ENCODE measurements at places on chromosomes 11 and 22. TPM values are rescaled to one million over a fixed set of nuclear protein-coding genes. Genes with fewer than 3 reads are reported as not detected.

DNA sequence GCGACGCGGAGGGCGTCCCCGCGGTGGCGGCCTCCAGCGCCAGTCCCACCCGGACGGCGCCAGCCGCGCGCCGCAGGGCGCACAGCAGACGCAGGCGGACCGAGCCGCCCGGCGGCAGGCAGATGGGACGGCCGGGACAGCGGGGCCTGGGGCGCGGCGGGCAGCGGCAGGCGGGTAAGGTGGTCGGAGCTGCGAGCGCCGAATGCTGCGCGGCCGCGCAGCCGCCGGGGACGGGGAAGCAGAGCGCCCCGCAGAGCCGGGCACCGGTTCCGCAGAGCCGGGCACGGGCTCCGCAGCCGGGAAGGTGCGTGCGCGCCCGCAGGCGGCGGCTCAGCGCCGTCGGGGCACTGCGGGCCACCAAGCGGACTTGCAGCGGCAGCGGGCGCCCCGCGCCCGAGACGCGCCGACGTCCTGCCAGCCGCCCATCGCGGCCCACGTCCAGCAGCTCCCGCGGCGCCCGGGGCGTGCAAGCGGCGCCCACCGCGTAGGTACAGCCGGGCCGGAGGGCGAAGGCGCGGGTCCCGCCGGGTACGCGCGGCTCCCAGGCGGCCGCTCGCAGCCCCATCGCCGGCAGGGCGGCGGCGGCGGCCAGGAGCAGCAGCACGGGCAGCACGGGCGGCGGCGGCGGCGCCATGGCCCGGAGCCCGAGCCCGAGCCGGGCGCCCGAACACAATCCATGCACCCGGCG is 739 bp downstream of the CELSR1 start:
- H3K36me3 ChIP-seq: no peaks in the 10 kb centered on the region
- DNase-seq: no peak
- H3K27ac ChIP-seq: no peak overlapping the region
- H3K4me3 ChIP-seq: no peak overlapping the region
- H3K4me1 ChIP-seq: peaks cover 18% of the 10 kb centered on the region
- H3K27me3 ChIP-seq: peaks cover 11% of the 10 kb centered on the region

- no peak overlapping the region for H3K4me3 ChIP-seq
- DNase-seq: peak; percentile 35
- no peaks in the 10 kb centered on the region for H3K4me1 ChIP-seq
- no peaks in the 10 kb centered on the region for H3K27me3 ChIP-seq
These were observed 6.9 kb downstream of the SHISAL1 start for GRCh38 chr22:44305888-44306287.

GRCh38 chr11:60064111-60064510 is 7.6 kb downstream of the MS4A3 start:
- no peaks in the 10 kb centered on the region for H3K27me3 ChIP-seq
- no peak for DNase-seq
- no peak overlapping the region for H3K27ac ChIP-seq
- H3K4me1 ChIP-seq: no peaks in the 10 kb centered on the region

DNA sequence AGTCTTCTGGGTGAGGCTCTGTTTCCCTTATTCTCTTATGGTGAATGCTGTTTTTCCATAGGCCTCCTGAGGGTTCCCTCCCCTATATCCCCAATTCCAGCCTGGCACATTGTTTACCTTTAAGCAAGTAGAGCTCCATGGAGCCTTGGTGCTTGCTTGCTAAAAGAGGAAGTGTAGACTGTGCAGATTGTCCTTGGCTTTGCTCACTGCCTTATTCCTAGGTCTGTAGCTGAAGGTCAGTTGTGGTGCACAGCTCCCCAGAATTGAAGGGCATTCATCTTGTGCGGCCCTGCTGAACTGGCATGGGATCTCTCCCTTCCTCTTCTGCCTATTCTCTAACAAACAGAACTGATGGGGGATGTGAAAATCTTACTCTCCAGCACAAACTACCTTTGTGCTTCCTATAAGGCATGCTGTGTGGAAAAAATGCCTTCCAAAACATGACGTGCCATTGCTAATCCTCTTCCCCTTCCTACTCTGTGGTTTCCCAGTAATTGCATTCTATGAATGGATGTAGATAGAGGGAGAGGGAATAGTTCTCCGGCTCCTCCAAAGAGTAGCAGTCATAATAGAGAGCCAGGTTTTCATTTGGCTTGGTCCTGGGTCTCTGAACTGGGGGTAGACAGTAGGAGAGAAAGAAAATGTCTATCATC is 34.2 kb upstream of the PLET1 start:
- H3K27me3 ChIP-seq: no peaks in the 10 kb centered on the region
- no peak for DNase-seq
- peaks cover 19% of the 10 kb centered on the region for H3K4me1 ChIP-seq

TXNRD2 gene
- total RNA-seq: 22.1 TPM

NXPE1 gene
- not detected for total RNA-seq
